ENCODE measurements at places on chromosomes 5 and 9.

DNA sequence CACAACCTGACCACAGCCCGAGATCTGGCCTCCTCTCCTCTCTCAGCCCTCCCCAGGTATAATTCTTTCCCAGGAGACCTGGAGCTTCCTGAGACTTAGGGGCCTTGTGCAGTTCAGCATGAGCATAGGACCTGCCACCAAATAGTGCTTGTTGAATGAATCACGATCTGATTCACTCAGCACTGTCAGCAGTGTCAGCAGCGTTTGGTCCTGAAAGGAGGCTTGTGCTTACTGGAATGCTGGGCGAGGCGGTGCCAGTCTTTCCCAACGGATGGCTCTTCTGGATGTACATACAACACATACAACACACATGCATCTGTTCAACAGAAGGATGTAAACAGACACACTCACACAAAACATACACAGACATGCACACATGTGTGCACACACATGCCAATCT, 173.3 kb downstream of the COL23A1 start:
- no peak for DNase-seq

GRCh38 chr9:70413464-70413798, 1.0 kb downstream of the KLF9 start:
- no peak for DNase-seq

DNA sequence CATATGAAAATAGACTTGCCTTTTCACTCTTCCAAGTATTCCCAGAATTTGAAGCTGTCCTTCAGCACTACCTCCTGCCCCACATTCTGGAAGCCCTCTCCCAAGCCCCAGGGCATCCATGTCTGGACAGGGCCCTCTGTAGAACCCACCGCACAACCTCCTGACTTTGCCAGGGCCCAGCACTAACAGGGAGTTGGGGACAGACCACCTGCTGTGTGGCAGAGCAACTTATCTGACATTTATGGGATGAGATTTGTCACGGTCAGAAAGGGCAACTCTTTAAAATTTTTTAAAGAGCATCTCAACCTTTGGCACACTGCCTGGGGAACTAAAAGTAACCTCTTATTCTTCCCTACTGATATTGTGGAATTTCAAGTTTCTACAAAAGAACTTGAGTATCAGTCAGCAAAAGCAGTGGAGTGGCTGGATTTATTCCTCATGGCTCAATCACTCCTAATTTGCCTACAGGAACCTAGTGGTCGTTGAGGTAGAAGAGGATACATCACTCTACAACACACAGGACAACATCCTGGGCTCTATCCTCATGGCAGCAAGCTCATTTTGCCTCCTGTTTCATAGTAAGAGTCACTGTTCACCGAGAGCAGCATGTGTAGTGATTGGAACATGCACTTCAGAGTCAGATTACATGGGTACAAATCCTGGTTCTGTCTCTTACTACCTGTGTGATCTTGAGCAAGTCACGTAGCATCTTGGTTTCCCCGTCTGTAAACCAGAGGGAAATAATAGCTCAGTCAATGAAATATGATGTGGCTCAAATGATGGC, 285.3 kb downstream of the ENC1 start:
- no peak for DNase-seq

- peak; percentile 43 for DNase-seq
Observed at GRCh38 chr5:54520940-54521339, 3.4 kb downstream of the SNX18 start.

DNA sequence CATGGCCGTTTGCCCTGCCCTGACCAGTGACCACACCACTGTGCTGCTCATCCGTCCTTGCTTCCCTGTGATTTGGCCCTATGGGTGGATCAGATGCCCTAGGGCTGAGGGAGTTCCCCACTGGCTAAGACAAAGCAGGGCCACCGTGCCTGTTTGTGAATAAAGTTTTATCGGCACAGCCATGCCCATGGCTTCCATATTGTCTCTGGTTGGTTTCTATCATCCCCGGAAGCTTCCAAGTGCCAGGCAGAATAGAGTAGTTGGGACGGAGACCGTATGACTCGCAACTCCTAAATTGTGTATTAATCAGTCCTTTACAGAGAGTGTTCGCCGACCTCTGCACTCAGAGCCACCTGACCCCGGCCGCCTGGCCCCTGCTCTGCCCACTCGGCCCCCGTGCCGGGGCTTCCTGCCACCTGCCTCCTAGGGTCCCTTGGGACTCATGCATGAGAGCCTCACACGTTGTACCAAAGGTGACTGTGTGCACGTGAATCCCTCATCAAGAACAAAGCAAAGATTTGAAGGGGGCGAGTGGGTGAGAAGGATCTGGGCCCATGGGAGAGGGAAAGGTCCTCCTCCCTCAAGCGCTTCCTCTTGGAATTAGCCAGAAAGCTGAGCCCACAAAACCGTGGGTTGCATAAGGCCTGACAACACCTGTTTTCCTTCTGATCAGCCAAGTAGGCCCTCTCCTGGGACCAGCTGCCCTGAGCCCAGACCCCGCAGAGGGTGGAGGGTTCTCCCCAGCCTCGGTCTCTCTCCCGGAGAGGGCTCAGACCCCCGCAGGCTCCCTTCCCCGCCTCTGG, 11.7 kb upstream of the FCN2 start:
- no peak for DNase-seq

DNA sequence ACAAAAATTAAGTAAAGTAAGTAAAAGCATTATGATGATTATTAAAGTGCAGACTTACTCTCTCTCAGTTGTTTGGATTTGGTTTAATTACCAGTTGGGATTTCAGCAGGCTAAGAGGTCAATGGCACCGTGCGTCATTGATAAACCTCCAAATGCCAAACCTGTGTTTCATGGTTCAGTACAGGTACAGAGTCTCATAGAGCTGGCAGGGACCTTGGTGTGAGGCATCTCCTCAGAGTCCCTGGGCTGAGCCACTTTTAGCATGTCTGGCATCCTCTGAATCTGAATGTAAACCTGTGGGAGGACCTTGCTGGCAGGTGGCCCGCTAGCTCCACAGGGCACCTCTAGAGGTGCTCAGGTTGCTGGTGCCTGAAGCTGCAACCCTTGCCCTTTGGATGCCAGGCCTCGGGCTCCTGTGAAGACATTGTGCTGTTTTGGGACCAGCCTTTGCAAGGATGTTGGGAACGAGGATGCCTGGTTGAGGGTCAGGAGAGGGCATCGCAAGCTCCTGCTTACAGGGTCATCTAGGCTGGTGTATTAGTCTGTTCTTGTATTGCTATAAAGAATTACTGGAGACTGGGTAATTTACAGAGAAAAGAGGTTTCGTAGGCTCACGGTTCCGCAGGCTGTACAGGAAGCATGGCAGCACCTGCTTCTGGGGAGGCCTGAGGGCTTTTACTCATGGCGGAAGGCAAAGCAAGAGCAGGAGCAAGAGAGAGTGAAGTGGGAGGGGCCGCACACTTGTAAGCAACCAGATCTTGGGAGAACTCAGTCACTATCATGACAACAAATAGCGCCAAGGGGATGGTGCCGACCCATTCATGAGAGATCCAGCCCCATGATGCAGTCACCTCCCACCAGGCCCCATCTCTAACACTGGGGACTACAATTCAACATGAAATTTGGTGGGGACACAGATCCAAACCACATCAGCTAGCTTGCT, 14.9 kb upstream of the STC2 start:
- DNase-seq: no peak

DNA sequence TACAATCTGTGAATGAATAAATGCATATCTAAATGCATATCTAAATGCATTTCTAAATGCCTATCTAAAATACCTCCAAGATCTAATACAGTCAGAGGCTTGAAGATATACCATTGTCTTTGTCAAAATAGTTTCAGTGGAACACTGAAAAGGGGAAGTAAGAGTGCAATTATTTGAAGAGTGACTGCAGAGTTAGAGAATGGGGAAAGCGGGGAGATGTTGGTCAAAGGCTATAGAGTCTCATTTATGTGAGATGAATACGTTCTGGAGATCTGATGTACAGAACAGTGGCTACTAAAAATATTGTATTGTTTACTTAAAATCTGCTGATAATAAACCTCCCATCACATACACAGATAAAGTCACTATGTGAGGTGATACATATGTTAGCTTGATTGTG, 1126.2 kb upstream of the CDH9 start:
- no peak for DNase-seq

DNA sequence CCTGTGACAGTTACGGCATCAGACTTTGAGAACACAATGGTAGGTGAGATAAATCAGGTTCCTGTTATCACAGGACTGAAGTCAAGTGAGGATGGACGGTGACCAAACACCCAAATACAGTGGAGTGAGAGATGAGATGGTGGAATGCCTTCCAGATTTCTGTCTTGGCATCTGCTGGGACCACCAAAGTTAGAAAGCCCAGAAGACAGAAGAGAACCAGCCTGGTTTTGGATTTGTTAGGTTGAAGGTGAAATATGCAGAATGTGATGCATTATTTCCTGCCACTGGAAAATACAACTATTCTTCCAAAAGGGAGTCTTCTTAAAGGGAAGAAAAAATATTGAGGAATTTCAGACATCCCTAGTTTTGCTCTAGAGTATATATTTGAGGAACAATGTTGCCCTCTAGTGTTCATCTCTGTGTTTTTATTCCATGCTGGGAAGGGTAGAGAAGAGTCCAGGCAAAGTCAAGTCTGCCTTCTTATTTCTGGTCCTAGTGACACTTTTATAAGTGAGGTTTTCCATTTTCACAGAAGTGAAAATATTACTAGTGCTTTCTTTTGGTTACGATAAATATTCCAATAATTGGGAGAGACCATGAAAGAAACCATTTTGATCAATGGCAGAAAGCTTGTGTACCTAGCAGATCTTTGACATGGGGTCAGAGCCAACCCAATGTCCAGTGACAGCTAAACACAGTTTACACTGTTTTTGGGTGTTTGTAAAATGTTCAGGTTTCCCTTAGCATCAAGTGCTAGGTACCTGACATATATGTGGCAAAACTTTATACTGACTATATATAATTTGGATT, 142.3 kb upstream of the ANKH start:
- peak; percentile 68 for DNase-seq

- no peak for DNase-seq
Observed at GRCh38 chr5:144179226-144179625, 8.6 kb downstream of the KCTD16 start.

DNA sequence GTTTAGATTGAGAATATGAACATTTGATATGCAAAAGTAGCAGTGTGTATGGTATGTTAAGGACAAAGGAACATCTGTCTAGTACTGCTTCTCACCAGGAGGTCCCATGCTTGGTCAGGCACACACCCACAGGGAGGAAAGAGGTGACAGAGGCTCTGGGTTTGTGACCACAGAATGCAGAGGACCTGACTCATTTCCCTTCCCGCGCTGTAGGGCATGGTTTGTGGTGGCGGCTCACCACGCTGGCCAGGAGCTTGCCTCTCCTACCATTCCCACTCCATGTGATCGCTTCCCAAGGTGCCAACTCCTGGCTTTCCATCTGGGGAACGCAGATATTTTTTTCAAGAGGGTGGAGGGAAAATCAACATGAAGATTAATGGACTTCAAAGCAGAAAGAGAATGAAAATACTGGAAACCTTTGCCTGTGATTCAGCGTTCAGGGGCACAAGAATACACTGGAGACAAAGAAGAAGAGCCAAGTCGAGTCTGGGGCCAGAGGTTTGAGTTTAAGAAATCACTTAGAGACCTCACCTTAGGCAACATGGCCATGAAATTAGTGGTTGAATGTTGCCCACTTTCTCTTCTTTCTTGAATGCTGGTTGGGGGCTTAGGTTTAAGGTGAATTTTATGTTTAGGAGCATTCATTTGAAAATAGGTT, 477.8 kb downstream of the CCDC171 start:
- DNase-seq: peak; percentile 96

DNA sequence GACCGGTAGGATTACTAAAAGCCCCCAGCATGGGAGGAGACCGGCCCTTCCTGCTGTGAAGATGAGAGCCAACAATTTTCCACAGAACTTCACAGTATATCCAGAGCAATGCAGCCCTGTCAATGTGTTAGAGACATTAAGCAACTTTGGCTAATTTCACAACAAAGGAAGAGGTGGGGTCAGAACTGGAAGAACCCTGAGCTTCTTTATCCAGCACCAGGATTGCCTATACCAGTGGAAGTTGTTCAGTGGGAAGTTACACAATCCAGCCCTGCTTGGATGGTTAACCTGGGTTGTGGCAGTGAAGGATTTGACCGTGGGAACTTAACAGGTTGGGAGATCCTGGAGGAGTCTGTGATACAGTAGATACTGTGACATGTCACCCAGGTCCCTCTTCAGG, 197.0 kb downstream of the FBN2 start:
- peak; percentile 26 for DNase-seq

DNA sequence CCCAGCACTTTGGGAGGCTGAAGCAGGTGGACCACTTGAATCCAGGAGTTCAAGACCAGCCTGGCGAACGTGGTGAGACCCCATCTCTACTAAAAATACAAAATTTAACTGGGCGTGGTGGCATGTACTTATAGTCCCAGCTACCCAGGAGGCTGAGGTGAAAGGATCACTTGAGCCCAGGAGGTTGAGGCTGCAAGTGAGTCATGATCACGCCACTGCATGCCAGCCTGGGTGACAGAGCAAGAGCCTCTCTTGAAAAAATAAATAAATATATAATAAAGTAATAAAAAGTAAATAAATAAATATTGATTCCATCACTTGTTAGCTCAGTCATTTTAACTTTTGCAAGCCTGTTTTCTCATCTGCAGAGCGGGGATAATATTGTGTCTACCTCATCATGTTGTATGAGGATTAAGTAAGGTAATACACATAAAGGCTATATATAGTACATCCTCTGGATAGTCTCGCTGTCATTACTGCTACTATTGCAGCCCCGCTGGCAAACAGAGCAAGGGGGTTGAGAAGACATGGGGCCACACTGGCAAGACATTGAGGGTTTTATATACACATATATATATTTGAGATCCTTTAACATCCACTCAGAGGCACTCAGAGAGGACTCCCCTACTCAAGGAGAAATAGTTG, 210.9 kb downstream of the C9orf152 start:
- peak; percentile 24 for DNase-seq

GRCh38 chr5:2135354-2135753, 252.6 kb upstream of the IRX4 start:
- DNase-seq: no peak

- DNase-seq: peak; percentile 23
Observed at GRCh38 chr5:135578685-135579341, at the start of gene CXCL14. Gene CXCL14, minus strand, starts transcription at chr5:135578991. Its CDS starts 213 bp downstream, at chr5:135578778.

DNA sequence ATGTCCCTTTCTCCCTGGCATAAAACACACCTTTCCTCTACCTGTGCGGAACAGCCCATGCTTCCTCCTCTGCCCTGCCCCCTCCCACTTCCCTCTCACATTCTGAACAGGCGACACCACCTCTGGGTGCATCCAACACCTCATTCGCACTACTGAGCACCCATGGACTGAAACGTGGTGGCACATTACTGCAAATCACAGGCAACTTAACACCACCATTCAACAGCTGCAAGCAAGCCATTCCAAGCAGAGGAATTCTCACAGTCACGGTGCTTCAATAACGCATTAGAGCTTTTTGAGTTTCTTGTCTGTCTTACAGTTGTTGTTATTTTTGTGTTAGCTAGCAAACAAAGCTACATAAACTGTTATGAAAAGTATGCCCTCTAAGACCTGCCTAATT, 298.2 kb upstream of the TAS2R1 start:
- no peak for DNase-seq

- DNase-seq: no peak
Observed at GRCh38 chr9:134963546-134963945, 45.8 kb upstream of the FCN1 start.

DNA sequence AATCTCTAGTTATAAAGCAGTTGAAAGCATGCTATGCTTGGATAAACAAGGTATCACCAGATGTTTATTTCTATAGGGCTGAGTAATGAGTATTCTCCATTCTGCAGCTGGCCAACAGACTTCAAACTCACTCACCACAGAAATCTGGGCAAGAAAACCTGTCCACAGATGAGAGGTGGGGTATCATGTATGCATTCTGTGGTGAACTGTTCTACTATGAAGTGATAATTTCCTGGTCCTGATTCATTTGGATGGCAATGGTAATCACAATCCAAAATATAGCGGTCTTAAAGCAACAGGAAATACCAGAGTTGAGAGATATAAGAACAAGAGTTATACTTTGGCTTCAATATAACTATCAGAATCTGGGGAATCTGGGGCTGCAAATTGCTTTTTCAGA, 65.9 kb upstream of the EFNA5 start:
- DNase-seq: peak; percentile 53
